ENCODE measurements at places on chromosomes 7 and 10. TPM values are rescaled to one million over a fixed set of nuclear protein-coding genes. Genes with fewer than 3 reads are reported as not detected.
A peak's percentile ranks its signal among the peaks of the same experiment; 100 is the strongest.

The GRIFIN gene
- not detected for total RNA-seq

GRCh38 chr7:21355406-21355874 lies 72.4 kb upstream of the SP4 start:
- DNase-seq = no peak

- DNase-seq = no peak
These were observed 10.0 kb downstream of the LOXL4 start for GRCh38 chr10:98257961-98258360.

- DNase-seq = peak; percentile 2
These were observed 128.8 kb upstream of the FZD8 start for GRCh38 chr10:35770817-35771355.

DNA sequence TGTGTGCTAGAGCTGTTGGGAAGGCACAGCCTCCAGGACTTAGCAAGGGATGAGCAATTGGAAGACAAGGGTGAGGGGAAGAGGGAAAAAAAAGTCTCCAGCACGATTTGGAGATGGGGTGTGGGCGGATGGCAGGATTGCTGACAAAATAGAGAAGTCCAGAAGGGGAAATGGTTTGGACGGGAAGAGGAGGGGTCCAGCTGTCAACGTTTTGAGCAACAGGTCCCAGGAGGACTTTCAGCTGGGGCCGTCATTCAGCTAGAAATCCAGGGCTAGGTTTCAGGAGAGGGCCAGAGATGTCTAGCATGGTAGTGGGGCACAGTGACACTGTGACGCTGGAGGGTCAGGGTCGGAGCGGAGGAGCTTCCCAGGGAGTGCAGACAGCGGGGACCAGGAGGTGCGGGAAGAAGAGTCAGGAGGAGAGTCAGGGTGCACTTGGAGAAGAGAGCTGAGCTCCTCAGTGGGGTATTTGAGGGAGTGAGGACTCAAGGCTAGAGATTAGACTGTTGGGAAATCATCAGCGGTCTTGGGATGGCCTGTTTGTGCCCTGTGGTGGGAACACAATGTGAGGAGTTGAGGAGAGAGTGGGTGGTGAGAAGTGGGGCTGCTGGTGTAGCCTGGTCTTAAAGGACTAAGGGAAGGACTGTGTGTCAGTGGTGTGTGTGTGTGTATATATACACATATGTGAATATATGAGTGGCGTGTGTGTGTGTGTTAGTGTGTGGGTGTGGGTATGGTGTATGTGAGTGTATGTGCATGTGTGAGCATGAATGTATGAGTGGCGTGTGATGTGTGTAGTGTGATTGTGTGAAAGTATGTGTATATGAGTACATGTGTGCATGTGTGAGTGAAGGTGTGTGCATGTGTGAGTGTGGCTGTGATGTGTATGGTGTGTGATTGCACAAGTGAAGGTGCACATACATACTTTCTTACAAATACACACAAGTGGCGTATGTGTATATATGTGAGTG lies 3.8 kb downstream of the ZYX start:
- DNase-seq = no peak

The RADIL gene
- total RNA-seq = 8.4 TPM

DNA sequence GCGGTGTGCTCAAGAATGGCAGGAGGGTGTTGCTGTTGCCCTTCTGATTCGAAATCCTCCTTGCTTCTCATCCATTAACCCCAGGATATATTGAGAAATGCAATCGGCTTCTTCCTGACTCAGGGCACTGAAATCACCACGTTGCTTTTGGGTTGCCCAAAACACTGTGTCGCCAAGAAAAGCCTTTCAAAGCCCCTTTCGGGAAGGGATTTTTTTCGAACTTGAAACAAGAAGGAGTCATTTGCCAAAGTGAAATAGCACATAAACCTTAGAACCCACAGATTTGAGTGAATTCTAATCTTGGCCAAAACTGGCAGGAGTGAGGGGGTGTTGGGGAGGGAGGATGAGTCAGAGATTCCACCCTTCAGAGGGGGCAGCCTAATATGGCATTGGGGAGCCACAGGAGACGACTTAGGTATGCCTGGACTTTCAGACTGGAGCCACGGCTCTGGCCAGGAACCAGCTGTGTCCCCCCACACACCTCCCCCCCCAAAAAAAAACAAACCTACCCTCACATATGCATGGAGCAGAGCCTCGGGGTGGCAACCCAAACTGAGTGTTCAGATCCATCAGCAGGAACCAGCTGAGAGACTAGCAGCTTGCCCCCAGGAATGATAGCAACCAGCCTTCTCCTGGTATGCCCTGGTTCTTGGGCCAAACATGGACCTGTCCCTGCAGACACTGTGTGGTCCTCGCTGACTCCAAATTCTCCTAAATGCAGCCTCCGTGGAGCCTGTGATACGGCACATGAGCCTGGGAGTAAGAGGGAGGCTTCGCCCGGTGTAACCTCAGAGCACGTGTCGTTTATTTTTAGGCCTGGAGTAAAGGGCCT lies 138.4 kb downstream of the FGFR2 start:
- DNase-seq = no peak

DNA sequence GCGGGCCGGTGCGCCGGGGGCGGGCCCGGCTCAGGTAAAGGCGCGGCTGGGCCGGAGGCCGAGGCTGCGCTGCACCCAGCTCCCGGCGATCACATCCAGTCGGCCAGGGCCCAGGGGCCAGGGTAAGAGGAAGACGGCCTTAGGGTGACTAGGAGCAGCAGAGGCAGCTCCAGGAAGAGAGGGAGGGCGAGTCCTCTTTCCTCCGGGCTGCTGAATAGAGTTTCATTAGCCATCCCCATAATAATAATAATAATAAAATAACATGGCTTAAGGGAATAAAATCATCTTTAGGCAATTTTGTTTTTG lies 44.8 kb upstream of the CDK1 start:
- no peak for DNase-seq

The TMEM196 gene
- total RNA-seq = 12.9 TPM

The OPN4 gene
- not detected for total RNA-seq

DNA sequence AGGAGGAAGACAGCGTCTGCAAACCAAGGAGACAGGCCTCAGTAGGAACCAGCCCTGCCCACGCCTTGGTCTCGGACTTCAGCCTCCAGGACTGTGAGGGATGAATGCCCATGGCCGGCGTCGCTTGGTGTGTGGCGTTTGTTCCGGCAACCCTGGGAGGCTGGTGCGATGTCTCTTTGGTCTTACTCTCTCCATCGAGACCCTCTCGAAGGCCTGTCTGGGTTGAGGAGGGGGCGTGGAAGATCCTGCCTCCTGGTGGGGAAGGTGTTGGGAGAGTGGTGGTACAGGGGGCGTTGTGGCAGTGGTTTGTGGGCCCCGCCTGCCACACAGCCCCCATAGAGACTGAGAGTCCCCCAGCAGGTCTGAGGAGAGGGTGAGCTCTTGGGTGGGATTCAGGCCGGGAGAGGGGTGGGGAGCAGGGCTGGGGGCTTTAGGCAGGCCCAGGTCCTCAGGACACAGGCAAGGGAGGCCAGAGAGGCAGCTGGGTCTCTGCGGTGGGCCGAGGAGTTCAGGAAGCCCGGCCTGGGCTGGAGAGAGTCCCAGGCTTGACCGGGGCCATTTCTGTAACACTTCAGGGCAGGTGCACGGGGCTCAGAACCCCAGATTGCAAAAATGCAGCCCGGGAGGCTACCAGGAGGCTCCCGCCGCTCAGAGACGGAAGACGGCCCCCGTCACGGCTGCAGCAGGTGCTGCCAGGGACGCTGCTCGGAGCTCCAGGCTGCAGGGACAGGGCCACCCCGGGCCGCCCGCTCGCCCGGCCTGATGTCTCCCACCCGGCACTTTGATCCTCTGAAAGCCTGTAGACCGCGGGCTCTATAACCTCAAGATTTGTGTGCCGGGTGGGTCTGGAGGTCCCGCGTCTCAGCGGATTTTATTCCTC lies 33.8 kb upstream of the PSMG3 start:
- no peak for DNase-seq

- DNase-seq = no peak
These were observed 19.8 kb downstream of the DNAJB12 start for GRCh38 chr10:72334825-72335393.

GRCh38 chr7:31957090-31957720 lies 113.0 kb downstream of the PDE1C start:
- no peak for DNase-seq

The SEMA3D gene
- total RNA-seq = 39.2 TPM

DNA sequence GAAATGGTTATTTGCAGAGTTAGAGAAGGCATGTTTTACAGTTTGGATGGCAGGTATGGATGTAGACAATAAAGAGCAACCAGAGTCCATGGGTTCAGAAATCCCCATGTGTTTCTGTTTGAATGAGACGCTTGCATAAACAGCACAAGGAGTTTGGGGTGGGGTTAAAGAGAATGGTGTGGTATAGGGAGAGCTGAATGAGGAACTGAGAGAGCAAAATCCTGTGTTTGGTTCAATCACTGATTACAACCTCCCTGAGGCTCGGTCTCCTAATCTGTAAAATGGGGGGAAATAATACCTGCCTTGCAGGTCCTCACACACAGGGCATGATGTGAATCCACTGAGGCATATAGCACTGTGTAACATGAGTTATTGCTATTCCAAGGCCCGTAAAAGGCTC lies 23.7 kb downstream of the CAV1 start:
- no peak for DNase-seq

- peak; percentile 12 for DNase-seq
These were observed 34.6 kb downstream of the ANKRD7 start for GRCh38 chr7:118259115-118259514.

DNA sequence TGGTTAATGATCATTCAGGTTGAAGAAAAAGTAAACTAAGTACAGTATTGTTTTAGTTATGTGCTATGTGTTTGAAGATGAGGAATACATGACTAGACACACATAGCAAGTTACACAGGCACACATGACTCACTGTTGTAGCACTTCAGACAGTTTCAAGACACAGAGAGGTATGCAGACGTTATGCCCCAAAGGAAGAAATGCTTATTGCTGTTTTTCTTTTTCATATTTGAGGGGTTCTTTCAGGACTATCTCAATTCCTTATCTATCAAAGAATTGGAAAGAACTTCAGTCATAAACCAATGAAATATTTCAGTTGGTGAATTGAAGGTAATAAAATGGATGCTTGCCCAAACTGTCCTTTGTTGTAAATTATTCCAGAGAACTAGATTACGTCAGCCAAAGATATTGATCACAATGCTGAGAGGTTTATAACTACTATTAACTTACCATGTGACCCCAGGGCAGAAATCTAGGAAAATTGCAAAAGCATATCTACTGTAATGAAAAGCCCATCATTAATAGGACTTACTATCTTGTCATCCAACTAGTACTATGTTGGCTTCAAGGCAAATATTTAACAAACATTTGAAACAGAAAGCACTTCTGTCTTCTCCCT lies 61.2 kb upstream of the CAPZA2 start:
- no peak for DNase-seq

- DNase-seq = no peak
These were observed 118.2 kb downstream of the CUX1 start for GRCh38 chr7:101935521-101936141.

The SPDYE5 gene
- not detected for total RNA-seq

The CTAGE6 gene
- 0.36 TPM for total RNA-seq

The IGF2BP3 gene
- 52.7 TPM for total RNA-seq

The AGAP6 gene
- total RNA-seq = 8.3 TPM

The ATP6V1F gene
- total RNA-seq = 58.4 TPM

The OR6V1 gene
- total RNA-seq = not detected

- DNase-seq = no peak
These were observed 44.2 kb upstream of the PTER start for GRCh38 chr10:16392531-16393069.

- no peak for DNase-seq
These were observed 182.4 kb downstream of the INHBA start for GRCh38 chr7:41520445-41520844.

DNA sequence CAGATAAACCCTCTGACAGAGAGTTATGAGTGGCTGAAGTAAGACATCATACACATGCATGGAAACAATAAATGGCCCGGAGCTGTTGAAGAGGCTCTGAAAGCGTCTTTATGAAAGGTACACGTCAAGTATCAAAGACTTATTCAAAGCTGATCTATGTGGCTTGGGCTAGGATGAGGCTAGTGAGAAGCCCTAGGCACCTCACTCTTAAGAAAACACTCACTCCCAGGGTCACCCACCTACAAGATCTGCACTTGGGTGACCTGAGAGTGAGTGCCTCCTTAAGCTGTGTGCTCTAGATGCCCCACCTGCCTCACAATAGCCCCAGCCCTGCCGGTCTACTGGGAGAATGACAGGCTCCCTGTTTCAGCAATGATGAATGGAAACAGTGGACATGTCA lies 1.1 kb upstream of the GIMAP1 start:
- DNase-seq = no peak

DNA sequence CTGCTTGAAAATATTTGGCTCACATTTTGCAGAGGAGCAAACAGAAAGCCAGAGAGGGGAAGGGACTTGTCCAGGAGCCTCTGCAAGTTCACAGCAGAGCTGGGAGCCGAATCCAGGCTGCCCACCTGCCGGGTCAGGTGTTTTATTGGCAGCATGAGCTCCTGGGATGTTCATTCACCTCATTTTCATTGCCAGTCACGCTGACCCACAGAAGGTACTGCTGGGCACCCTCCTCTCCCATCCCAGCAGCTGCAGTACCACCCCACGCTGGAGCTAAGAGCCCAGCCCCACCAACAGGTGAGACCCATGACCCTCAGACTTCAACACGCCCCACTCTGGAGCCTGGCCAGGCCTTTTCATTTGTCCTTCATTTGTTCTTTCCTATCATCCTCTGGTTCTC lies 102.7 kb downstream of the GRID1 start:
- no peak for DNase-seq

DNA sequence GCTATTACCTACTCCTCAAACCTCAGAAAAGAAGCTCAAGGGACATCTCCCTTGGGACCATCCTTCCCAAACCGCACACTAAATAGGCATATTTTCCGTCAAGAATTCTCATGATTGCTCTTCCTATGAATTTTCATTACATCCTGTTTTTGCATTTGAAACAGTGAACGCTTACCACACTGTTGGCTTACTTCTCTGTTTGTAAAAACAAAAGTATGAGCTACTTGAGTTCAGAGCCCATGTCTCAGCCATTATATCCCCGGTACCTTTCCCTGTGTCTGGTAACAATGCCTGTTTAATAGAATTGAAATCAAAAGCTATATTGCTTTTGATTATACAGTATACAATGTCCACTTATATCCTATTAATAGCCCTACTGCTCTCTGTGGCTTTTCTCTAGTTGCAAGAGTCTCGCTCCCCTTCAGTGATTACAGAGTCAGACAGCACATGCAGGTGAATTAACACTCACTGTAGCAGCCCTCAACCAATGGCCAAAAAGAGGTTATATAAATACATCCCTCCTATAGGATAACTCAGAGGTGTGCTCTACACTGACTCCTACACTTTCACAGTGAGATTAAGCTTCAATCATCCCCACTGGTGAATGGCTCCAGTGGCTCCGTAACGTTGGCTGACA lies 264.4 kb downstream of the SORCS1 start:
- no peak for DNase-seq

DNA sequence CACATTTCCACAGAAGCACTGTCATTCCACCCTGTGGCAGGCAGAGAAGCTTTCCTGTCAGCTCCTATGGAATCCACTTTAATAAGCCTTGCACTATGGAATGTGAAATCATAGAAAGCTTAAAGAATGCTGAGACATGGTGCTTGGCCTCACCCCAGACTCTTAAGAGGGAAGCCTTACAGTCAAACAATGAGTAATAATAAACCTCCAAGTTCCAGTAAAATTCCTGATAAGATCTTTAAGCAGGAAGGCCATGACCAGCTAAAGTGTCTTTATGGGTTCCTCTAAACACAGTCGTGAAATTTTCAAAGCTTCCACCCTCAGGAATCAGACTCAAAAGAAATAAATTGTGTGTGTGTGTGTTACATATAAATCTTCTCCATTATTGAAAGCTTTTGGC lies 11.9 kb upstream of the TEX36 start:
- no peak for DNase-seq
